ENCODE measurements at places on chromosomes 5 and 9.

GRCh38 chr5:6820851-6821479 is 107.7 kb downstream of the TENT4A start:
- no peak for DNase-seq
- H3K36me3 ChIP-seq, result peaks cover 17% of the 10 kb centered on the region
- H3K4me3 ChIP-seq, result no peak overlapping the region
- no peaks in the 10 kb centered on the region for H3K4me1 ChIP-seq
- H3K27ac ChIP-seq, result no peak overlapping the region

DNA sequence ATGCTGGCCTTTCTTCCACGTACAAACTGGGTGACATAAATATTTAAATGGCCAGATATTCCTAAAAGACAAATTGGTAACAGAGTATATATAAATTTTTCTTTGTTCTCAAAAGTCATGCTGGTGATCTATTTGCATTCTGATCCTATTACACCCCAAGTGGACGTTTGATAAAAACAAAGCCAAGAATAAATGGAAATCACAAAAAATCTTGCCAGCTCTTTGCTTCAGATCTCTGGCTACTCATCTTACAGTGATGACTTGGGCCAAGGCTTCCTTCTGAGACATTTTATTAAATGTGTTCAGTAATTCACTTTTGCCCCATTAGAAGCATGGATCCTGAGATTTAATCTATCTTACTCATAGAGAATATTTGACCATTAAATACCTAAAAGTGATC is 444.3 kb upstream of the PIK3R1 start:
- no peaks in the 10 kb centered on the region for H3K36me3 ChIP-seq
- H3K27me3 ChIP-seq, result peaks cover 5% of the 10 kb centered on the region
- no peak overlapping the region for H3K4me3 ChIP-seq
- no peaks in the 10 kb centered on the region for H3K4me1 ChIP-seq
- no peak overlapping the region for H3K27ac ChIP-seq

GRCh38 chr5:69367697-69368279 is 1.5 kb downstream of the AK6 start:
- no peak for DNase-seq
- peak overlapping the region; percentile 82 for H3K27ac ChIP-seq
- no peaks in the 10 kb centered on the region for H3K27me3 ChIP-seq
- peak overlapping the region; percentile 87 for H3K4me3 ChIP-seq

- H3K36me3 ChIP-seq, result peaks cover 19% of the 10 kb centered on the region
- no peaks in the 10 kb centered on the region for H3K4me1 ChIP-seq
- no peak for DNase-seq
- no peak overlapping the region for H3K27ac ChIP-seq
- H3K4me3 ChIP-seq, result no peak overlapping the region
These were observed 38.7 kb downstream of the G3BP1 start for GRCh38 chr5:151810449-151810848.

DNA sequence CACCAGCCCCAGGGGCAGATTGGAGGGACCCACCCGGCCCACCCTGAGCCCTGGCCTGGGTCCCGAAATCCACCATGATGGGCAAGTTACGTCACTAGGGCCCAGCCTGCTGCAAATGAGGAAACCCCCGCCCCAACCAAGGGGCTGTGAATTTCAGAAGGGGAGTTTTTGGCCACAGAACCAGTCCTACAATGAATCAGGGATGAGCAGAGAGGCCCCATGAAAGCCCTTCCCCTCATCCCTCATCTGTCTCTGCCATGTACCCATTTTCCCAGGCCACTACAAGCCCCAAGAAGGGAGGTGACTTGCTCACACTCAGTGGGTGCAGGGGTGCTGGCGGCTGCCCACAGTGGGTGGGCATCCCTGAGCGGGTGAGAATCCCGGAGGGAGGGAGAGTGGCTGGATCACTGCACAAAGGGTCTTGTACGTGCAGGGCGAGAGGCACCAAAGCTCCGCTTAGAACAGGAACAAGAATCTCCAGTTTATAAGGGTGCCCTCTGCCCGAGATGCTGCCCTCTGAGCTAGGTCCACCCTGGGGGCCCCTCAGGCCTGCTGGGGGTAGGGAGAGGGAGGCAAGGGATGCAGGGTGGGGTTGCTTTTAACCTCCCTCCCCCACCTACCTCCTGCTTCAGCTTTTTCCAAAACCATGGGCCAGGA is 10.4 kb upstream of the TCF7 start:
- H3K36me3 ChIP-seq, result no peaks in the 10 kb centered on the region
- H3K27me3 ChIP-seq, result no peaks in the 10 kb centered on the region
- H3K27ac ChIP-seq, result no peak overlapping the region
- H3K4me1 ChIP-seq, result peaks cover 20% of the 10 kb centered on the region

GRCh38 chr5:154163327-154164248 is 26.9 kb upstream of the GALNT10 start:
- H3K4me3 ChIP-seq, result no peak overlapping the region
- no peaks in the 10 kb centered on the region for H3K4me1 ChIP-seq
- peaks cover 38% of the 10 kb centered on the region for H3K27me3 ChIP-seq

DNA sequence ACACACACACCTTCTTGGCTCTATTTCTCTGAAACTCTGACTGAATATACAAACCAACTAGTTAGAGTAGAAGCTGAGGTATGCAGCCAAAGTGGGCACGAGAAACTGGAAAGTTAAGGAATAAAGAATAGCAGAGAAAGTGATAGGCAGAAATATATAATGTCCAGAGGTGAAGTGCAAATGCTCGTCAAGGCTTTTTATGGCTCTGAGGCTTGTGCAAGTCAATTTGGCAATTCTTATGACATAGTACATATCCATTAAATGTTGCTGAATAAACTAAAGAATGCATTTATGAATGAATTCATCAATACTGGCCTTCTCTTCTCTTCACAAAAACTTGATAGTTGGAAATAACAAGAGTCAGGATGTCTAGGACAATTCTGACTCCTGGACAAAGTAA is 490.1 kb upstream of the DMAC1 start:
- H3K36me3 ChIP-seq, result no peaks in the 10 kb centered on the region
- no peak overlapping the region for H3K4me3 ChIP-seq
- H3K4me1 ChIP-seq, result no peaks in the 10 kb centered on the region
- peaks cover 17% of the 10 kb centered on the region for H3K27me3 ChIP-seq
- no peak for DNase-seq
- no peak overlapping the region for H3K27ac ChIP-seq

- H3K4me3 ChIP-seq, result no peak overlapping the region
- peaks cover 81% of the 10 kb centered on the region for H3K27me3 ChIP-seq
- DNase-seq, result no peak
- H3K36me3 ChIP-seq, result peaks cover 17% of the 10 kb centered on the region
These were observed 218.3 kb downstream of the MEF2C start for GRCh38 chr5:88664645-88665044.

- H3K36me3 ChIP-seq, result peaks cover 51% of the 10 kb centered on the region
- no peaks in the 10 kb centered on the region for H3K4me1 ChIP-seq
- no peak for DNase-seq
- no peak overlapping the region for H3K27ac ChIP-seq
- no peak overlapping the region for H3K4me3 ChIP-seq
- no peaks in the 10 kb centered on the region for H3K27me3 ChIP-seq
These were observed 80.1 kb downstream of the MTREX start for GRCh38 chr5:55387865-55388264.

DNA sequence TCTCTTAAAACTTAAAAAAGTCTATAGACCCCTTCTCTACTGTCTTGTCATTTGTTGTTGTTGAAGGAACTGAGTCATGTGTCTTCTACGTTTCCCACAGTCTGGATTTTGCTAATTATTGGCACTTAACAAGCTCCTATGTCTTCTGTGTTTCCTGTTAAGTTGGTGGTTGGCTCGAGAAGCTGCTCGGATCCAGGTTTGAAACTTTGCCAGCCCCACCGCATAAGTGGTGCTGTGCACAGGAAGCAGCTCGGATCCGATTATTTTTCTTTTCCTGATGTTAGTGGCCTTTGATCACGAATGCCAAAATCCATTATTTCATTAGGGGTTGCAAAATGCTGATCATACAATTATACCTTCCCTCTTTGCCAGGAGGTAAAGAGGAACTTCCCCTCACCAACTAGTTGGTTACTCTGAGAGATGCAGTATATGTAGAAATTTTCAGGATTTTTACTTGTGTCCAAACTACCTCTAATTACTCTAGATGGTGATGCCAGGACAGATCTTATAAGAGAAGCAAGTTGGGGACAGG is 186.5 kb downstream of the NSG2 start:
- H3K4me1 ChIP-seq, result no peaks in the 10 kb centered on the region
- no peak for DNase-seq
- H3K27me3 ChIP-seq, result peaks cover 6% of the 10 kb centered on the region

GRCh38 chr9:128903871-128904620 is 16.7 kb upstream of the PHYHD1 start:
- peaks cover 18% of the 10 kb centered on the region for H3K36me3 ChIP-seq
- peaks cover 40% of the 10 kb centered on the region for H3K4me1 ChIP-seq
- H3K4me3 ChIP-seq, result no peak overlapping the region
- H3K27me3 ChIP-seq, result no peaks in the 10 kb centered on the region
- no peak for DNase-seq
- peak overlapping the region; percentile 99 for H3K27ac ChIP-seq

- no peaks in the 10 kb centered on the region for H3K27me3 ChIP-seq
- peak overlapping the region; percentile 37 for H3K4me3 ChIP-seq
- H3K36me3 ChIP-seq, result no peaks in the 10 kb centered on the region
- H3K4me1 ChIP-seq, result peaks cover 57% of the 10 kb centered on the region
These were observed 8.0 kb downstream of the DIPK1B start for GRCh38 chr9:136720251-136720897.

DNA sequence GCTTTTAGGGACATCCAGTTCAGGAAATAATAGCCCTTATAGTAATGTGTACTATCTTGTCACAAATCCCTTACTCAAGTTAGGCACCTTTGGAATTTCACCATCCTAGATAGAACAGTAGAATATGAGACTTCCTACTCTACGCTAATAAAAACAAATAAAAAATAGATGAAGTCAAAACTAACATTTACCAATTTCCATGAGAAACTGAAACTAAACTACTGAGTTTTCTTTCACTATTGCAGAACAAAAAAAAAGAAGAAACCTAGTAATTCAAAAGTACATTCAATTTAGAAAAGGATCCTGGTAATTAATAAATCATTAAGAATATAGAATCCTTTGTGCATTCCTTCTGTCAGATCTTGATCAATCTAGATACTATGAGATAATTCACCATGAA is 14.0 kb downstream of the STARD4 start:
- no peak overlapping the region for H3K27ac ChIP-seq
- H3K36me3 ChIP-seq, result peaks cover 7% of the 10 kb centered on the region
- H3K27me3 ChIP-seq, result no peaks in the 10 kb centered on the region

- no peak for DNase-seq
- no peaks in the 10 kb centered on the region for H3K27me3 ChIP-seq
- no peak overlapping the region for H3K4me3 ChIP-seq
- H3K4me1 ChIP-seq, result peaks cover 14% of the 10 kb centered on the region
These were observed 71.9 kb upstream of the LRRTM2 start for GRCh38 chr5:138946831-138947560.

- peak within 1 kb of the TSS; percentile 89 for H3K4me3 ChIP-seq
- peaks cover 55% of the 10 kb centered on the region for H3K4me1 ChIP-seq
- H3K27me3 ChIP-seq, result peaks cover under 1% of the 10 kb centered on the region
These were observed at the start of gene DOCK2 for GRCh38 chr5:169637085-169637548. Gene DOCK2 (plus strand): TSS chr5:169637275. CDS start chr5:169637327, 52 bp downstream.

- DNase-seq, result no peak
- peaks cover 9% of the 10 kb centered on the region for H3K4me1 ChIP-seq
- H3K36me3 ChIP-seq, result peaks cover 13% of the 10 kb centered on the region
- no peak overlapping the region for H3K27ac ChIP-seq
- H3K4me3 ChIP-seq, result no peak overlapping the region
- no peaks in the 10 kb centered on the region for H3K27me3 ChIP-seq
These were observed 41.6 kb upstream of the POMT1 start for GRCh38 chr9:131461166-131461565.

DNA sequence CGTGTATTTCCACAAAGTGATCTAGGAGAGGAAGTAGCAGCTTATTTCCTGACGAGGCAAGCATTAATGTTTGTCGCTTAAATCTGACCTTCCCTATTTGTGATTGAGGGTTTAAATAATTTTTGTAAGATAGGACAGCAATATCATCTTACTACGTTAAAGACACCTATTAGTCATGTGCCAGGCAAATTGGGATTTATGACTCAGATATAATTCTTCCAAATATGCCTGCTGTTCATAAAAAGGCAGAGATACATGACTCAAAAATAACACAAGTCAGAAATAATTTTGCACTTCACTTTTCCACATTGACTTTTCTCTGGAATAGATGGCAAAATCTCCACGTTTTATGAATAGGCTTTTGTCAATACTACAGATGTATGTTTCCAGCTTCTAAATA is 43.0 kb upstream of the CDH12 start:
- H3K4me3 ChIP-seq, result no peak overlapping the region
- DNase-seq, result no peak
- no peaks in the 10 kb centered on the region for H3K27me3 ChIP-seq
- no peaks in the 10 kb centered on the region for H3K4me1 ChIP-seq

DNA sequence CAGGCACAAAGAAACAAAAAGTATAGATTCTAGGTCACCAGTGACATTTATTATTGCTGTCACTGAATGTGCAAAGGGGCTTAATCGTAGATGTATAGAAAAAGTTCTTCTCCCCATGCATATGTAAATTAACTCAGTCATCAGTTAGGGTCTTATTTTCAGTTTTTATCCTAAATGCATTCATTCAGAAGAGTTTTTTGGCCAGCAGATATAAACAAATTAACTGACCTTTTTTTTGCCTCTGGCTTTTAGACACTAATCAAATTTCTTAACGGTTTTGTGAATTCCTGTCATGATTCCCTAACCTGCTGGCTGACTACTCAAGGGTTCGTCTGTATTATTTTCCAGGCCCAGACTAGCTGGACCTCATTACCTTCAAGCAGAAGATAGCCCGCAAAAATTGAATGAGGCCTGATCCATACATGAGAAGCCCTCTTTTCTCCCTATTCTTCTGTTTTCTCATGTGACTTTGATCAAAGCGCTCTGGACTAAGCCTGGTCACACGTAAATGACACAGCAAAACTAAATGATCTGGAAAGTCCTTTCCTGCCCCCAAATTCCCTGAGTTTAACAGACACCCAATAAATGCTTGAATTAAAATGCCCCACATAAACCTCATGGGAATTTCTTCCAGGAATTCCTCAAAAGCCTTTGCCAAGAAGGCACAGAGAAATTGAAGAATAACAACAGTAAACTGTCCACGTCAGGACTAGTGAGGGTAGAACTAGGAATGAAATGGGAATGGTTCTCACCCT is 83.7 kb downstream of the MYO10 start:
- no peak for DNase-seq
- no peaks in the 10 kb centered on the region for H3K27me3 ChIP-seq
- H3K36me3 ChIP-seq, result no peaks in the 10 kb centered on the region

GRCh38 chr9:123851851-123852250 is 78.1 kb downstream of the DENND1A start:
- no peak overlapping the region for H3K4me3 ChIP-seq
- no peaks in the 10 kb centered on the region for H3K27me3 ChIP-seq
- no peaks in the 10 kb centered on the region for H3K4me1 ChIP-seq
- H3K27ac ChIP-seq, result no peak overlapping the region

DNA sequence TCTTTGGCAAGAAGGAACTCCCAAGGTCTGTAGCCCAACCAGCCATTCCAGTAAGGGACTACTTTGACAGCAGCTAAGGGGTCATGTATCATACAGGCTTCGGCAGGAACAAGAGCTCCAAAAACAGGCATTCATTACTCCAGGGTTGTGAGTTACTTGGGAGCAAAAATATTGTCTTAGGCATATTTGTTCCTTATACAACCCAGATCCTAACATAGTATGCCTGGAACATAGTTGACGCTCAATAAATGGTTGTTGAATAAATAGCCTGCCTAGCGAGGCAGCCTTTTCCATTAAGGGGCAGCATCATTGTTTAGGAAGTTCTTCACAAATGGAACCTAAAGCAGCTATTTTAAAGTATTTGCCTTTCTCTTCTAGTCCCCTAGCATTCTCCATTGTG is 35.8 kb upstream of the FER start:
- no peaks in the 10 kb centered on the region for H3K36me3 ChIP-seq
- H3K4me3 ChIP-seq, result no peak overlapping the region
- no peaks in the 10 kb centered on the region for H3K27me3 ChIP-seq

- H3K36me3 ChIP-seq, result peaks cover 20% of the 10 kb centered on the region
- DNase-seq, result no peak
- H3K27me3 ChIP-seq, result no peaks in the 10 kb centered on the region
- H3K4me3 ChIP-seq, result no peak overlapping the region
These were observed 51.0 kb downstream of the OTULIN start for GRCh38 chr5:14715481-14715880.
